EH (cell line): ENCODE measurements at places on chromosomes 1 and 21.

DNA sequence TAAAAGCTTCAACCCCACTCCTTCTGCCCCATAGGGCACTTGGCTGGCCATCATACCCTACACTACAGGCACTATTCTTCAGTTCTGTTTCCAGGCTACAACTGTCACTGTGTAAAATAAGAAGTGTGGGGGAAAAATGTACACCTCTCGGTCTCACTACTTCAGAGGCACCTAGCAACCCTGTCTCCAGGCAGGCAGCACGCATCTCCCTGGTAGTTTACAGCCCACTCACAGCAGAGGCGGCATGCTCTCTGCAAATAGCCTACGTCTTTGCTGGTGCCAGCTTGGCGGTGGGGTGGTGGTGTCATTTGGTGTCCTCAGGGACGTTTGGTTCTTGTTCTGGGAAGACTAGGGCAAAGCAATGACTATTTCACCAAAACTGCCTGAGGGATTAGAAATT lies 48.2 kb upstream of the BTG3 start:
- DNase-seq = no peak

DNA sequence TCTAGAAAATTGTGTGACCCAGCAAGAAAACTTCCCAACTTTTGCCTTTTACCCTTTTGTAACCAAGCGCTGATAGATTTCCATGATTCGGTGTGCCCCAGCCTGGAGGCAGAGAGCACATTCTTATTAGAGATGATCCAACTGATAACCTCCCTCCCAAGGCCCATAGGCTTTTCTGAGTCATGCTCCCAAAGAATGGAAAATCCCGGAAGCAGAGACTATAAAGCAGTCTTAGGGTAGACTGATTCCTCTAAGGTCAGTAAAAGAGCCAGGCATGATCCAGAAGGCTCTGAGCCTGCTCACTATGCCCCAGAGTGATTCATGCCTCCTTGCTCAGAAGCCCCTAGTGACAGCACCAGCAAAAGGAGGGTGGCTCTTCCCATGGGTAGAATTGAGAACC lies 4.3 kb downstream of the CAMK1G start:
- DNase-seq = peak; percentile 95

DNA sequence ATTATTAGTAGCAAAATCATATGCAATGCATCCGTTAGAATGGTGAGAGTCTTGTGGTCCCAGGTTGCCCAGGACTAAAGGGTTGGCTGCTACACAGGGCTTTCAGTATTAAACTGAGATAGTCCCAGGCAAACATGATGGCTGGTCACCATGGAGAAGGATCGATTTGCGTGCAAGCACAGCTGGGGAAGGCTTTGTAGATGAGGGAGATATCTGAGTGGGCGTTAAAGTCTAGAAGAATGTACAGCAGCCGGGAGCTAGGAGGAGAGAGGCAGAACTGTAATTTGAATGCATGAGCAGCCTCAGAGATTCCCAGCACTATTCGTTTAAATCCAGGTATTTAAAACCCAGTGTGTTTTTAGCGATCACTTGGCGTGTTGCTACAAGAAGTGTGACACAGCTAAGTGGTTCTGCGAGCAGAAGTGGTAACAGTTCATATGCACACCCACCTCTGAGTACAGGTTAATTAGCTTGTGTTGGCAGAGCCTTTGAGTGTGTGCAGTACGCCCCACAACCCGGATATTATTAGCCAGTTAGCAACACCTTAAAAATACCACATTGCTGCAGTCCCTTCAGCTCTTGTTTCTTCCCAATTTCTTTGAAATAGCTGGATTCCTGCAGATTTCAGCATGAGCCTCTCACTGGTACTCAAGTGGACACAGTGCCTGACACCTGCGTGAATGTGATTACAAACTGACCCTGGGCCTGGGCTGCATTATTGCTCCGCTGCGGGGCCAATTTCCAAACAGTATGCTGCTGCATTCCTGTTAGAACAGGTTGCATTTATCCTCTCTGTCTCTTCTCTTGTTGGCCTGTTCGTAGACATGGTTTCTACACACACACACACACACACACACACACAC lies 67.2 kb upstream of the SCAF4 start:
- no peak for DNase-seq

DNA sequence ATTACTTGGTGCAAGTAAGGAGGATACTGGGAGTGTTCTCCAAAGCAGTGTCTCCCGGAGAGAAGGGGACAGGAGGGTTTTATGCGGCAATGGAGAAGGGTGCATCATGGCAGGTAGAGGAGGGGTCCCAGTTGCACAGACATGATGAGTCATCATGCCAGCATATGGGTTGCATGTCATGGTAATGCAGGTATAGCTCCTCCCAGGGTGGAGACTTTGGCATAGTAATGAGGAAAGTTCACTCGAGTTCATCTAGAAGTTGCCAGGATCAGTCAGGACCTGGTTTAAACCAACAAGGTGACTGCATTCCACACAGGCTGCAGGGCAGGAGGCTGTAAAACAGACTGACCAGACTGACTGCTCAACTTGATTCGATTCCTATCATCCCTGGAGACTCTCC lies 355.7 kb upstream of the DUSP10 start:
- DNase-seq = no peak

DNA sequence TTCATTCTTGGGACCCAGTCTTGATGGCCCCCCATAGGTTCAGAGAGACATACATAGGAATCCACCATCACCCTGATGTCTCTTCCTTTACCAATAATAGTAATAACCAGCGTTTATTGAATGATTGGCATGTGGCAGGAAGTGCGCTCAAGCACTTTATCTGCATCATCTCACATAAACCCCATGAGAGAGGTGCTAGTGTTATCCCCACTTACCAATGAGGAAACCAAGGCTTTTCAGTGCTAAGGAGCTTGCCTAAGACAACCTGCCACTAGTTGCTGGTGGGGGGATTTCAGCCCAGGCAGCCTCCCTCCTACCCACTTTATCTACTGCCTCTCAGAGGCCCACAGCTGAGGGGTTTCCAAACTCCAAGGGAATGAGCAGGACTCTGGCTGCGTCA lies 7.7 kb downstream of the LGR6 start:
- no peak for DNase-seq

DNA sequence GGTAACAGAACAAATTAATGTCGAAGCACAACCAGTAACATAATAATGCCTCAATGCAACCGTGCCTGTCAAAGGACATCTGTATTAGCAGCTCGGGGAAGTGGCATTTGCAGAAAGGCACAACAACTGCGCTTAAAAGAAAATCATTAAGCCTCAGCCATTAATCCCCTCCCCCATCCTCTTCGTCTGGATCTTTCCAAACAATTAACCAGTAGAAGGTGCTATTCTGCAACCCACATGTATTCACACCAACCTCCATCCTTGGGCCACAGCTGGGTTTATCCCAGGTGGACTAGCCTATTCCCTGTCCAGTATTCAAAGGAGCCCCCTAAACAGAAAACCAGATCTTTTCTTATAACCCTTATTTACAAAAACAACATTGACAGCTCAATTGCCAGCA lies 2.6 kb downstream of the RERE start:
- DNase-seq = no peak

DNA sequence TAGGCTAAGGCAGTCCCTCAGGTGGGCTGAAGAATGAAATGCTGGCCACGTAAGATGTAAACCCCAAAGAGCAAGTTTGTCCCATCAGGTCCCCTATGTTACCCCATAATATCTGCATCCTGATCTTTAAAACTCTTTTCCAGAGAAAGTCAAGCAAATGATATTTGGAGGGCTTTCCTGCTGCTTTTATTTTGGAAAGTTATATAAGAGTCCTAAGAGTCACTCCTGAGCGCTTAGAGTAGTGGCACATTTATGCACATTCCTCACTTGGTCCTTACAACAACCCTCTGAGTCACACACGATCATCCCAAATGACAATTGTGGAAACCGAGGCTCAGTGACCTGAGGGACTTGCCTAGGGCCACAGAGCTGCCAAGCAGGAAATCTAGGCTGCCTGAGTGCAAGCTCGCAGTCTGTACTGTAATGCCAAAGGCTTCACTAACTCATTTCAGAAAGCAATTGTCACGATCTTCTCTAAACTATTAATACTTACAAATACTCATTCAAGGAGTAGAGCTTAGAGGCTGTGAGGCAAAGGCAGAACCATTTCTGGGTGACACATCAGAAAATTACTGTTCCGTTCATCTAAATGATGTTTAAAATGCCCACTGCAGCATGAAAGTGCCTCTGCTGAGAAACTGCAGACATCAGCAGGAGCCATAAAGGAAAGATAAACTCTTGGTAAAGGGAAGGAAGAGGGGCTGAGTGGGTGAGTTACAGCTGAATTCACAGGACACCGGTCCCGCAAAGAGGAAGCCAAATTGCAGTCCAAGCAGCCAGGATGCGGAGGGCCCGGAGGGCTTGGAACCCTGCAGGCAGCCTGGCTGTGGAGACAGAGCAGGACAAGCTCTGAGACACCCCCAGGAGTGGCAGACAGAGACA lies 30.8 kb downstream of the CAPZB start:
- DNase-seq = peak; percentile 44

DNA sequence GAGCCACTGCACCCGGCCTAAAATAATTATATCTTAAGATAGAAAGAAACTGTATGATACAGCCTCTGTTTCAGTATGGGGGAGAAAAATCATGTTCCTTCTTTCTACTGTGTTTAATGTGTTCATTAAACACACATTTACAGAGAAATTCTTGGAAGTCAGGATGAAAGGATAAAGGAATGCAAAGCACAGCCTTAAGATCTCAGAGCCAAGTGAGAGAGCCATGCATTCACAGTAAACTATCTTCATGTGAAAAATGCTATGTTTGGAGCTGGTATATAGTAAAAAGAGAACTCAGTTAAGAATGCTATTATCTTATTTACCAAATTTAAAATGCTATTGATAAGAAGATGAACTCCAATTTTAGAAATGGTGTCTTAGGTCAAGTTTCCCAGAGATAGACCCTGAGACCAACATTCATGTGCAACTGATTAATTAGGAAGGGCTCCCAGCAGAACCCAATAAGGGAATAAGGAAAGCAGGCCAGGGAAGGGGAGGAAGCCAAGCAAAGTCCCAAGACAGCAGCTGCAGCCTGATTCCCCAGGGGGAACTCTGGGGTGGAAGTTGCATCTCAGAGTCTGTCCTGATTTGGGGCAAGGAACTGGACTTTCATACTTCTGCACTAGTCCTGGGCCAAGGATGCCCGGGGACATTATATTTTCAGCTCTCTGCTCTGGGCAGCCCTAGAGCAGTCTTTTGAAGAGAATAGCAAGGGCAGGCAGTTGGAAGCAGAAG lies 130.0 kb upstream of the ZNF648 start:
- no peak for DNase-seq

GRCh38 chr21:41865002-41865777 lies 14.0 kb downstream of the PRDM15 start:
- no peak for DNase-seq

- DNase-seq = no peak
These were observed 28.2 kb downstream of the NFIA start for GRCh38 chr1:61110554-61110953.

- peak; percentile 83 for DNase-seq
These were observed 99.1 kb downstream of the MT1HL1 start for GRCh38 chr1:236904892-236905741.

DNA sequence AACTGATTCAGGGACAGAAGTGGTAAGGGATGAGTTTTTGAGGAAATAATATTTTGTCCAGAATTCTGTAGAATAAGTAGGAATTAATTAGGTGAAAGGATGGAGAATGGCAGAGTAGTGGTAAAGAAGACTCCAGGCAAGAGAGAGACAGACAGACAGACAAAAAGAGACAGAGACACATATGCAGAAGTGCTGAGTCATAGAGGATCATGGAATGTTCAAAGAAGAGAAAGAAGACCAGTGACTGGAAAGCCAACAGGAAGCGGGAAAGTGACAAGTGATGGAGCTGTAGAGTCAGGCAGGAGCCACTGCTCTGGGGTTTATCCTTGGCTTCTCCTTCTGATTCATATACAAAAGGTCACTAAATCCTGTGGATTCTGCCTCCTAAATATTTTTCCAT lies 85.9 kb downstream of the UROD start:
- DNase-seq = peak; percentile 48

- no peak for DNase-seq
These were observed 376.3 kb downstream of the AMY1C start for GRCh38 chr1:104125970-104126369.

- peak; percentile 80 for DNase-seq
These were observed 57.4 kb downstream of the SSX2IP start for GRCh38 chr1:84632673-84633434.

DNA sequence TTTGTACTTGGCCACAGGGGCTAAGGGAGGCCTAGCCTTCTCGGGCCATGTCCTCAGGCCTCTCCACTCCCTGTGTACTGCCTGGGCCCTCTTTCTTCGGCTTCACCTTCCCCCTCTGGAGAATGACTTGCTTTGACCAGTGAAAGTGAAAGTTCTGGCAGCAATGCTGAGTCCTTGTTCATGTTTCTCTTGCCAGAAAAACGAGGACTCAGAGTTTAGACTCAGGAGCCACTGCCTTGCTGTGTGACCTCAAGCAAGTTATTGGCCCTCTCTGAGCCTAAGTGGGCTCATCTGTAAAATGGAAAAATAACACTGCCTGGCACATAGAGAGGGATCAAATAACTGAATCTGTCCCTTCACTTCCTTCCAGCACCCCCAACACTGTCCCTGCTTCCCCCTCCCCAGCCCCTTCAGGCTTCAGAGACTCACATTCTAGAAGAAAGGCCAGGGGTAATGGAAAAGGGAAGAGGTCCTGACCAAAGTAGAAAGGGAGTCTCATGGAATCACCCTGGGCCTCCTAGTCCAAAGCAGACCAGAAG lies 1.5 kb downstream of the C1QA start:
- no peak for DNase-seq

GRCh38 chr1:55310505-55310971 lies 95.4 kb upstream of the USP24 start:
- peak; percentile 100 for DNase-seq

GRCh38 chr1:10665226-10665625 lies 131.2 kb downstream of the CASZ1 start:
- DNase-seq = no peak

DNA sequence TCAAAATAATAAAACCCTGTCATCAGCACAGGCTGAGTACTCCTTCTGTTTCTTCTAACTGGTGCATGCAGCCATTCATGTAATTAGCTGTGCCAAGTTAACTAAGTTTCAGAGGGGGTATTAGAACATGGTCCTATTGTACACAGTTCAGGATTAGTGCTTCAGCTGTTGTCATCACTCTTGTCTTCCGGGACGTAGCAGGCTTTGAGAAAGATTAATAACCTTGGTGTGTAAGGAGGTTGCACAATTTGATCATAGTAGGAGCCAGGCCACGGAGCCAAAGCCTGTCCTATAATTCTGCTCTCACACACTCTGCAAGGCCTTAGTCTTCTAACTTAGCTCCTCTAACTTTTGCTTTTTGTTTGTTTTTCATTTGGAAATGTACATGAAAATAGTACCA lies 44.7 kb downstream of the PTGFRN start:
- DNase-seq = no peak

- DNase-seq = peak; percentile 77
These were observed 32.3 kb upstream of the TARDBP start for GRCh38 chr1:10980094-10980577.

GRCh38 chr1:67650061-67650460 lies 34.9 kb upstream of the GADD45A start:
- no peak for DNase-seq

GRCh38 chr1:247419336-247419735 lies 3.4 kb downstream of the NLRP3 start:
- DNase-seq = no peak
